Right atrium auricular region (tissue), 2 donors: ENCODE measurements at places on chromosomes 12 and 14. TPM values are rescaled to one million over a fixed set of nuclear protein-coding genes. Genes with fewer than 3 reads are reported as not detected.
A peak's percentile ranks its signal among the peaks of the same experiment; 100 is the strongest.

GRCh38 chr12:2451497-2451896, 343.3 kb upstream of the FKBP4 start:
- DNase-seq = no peak

- DNase-seq = no peak
Observed at GRCh38 chr12:123264642-123265041, 7.0 kb downstream of the CDK2AP1 start.

DNA sequence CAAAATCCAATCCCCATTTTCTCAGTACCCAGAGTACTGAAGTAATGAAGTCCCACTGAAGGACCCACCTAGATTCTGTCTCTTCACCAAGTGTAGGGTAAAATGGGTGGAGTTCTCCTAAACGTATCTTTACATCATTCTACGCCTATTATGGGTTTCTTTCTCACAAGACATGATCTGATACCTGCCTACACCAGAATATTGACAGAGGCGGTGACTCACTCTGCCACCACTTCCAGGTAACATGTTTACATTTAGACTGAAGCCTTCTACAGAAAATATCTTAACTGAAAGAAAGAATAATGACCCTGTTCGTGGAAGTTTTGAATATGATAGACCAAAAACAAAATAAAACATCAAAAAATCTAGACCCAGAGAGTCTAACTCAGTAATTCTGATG, 89.8 kb downstream of the BTG1 start:
- no peak for DNase-seq

DNA sequence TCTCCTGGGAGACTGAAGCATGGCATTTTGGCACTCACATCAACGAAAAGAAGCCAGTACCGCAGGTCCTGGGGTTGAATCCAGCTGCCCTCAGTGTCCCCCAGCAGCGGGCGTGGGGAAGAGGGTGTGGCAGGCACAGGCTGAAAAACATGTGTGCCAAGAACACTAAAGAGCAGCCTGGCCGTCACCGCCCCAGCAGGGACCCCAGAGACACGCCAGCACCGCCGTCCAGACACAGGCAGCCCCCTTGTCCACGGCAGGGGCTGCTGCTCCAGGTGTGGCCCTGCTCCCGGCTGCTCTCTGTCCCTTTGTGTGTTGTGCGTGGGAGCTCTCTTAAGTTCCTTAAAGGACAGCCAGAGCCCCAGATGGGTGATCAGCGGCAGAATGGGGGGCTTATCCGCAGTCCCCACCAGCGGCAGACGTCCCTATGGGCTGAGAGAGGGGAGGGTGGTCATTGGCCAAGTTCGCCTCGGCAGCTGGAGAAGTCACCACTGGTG, 556 bp downstream of the PHETA1 start:
- no peak for DNase-seq

GRCh38 chr12:85457016-85457415, 177.0 kb downstream of the ALX1 start:
- DNase-seq = no peak

DNA sequence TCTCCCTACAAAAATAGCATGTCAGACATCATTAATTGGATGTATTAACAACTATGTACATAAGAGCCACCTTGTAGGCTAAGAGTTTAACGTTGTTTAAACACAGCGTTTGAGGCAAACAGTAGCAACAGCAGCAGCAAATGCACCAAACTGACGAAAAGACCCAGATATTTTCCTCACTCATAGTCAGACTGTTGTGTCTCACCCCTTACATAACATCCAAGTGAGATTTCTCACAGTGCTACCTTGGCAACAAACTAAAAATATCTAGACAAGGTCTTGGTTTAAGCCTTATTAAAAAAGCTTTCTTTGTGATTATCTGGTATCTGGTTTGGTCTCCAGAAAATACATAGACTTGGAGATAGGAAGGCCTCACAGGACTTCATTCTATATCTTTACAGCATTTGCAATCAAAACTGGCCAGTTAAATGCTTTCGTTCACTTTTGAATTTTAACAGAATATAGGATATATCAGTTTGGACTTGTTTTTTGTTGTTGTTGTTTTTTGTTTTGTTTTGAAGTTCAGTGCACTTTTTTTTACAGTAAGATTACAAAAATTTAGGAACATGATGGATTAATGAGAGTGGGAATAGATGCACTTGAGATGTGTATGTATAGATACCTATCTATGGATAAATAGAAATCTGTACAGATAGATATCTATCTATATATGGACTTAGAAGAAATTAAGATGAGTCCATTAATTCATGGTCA, 4.1 kb downstream of the BHLHE41 start:
- no peak for DNase-seq

- no peak for DNase-seq
Observed at GRCh38 chr14:39491134-39491571, 58.9 kb upstream of the FBXO33 start.

- no peak for DNase-seq
Observed at GRCh38 chr12:92547420-92547819, 155.4 kb upstream of the PLEKHG7 start.

DNA sequence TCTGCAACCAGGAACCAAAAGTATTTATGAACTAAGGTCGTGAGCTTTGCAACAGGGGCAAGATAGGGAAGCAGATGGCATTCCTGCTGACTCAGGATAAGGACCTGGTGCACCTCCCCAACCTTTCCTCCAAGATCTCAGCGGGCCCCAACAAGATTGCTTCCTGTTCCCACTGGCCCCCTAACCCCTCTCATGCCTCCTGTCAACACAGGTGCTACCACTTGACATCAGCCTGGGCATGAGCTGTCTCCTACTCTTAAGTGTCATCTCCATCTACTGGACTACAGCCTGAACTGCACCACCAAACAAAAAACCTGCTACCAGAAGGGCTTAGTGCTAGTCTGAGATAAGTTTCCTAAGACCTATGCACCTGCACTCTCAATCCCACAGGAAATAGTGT, 32.7 kb downstream of the MED6 start:
- no peak for DNase-seq

GRCh38 chr12:110677982-110678381, 10.9 kb downstream of the HVCN1 start:
- no peak for DNase-seq

- peak; percentile 80 for DNase-seq
Observed at GRCh38 chr14:103724116-103724515, 8.5 kb downstream of the ZFYVE21 start.

DNA sequence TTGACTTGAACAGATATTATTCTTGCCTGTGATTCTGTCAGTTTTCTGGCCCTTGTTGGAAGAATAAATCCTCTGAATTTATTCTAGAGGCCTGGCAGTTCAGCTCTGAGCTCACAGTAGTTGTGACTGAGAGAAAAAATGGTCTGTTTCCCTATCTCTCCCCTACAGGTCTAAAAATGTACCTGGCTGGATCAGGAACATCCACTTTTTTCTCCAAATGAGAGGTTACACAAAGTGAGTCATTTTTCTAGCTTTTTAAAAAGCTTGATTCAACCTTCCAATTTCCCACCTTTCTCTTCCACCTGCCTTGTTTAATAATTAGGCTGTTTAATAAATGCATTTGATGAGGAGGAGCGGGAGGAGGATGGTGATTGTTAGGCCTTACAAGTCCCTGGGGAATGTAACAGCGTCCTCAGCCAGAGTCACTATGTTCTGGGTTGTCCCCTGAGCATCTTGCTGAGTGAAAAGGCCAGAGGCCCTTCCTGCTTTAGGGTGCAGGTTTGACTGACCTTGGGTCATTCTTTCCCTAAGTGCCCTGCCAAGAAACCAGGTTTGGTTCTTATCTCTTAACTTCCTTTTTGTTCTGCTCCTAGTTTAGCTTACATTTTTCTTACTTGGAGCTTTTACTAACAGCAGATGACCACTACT, 91.7 kb upstream of the FUT8 start:
- DNase-seq = no peak

DNA sequence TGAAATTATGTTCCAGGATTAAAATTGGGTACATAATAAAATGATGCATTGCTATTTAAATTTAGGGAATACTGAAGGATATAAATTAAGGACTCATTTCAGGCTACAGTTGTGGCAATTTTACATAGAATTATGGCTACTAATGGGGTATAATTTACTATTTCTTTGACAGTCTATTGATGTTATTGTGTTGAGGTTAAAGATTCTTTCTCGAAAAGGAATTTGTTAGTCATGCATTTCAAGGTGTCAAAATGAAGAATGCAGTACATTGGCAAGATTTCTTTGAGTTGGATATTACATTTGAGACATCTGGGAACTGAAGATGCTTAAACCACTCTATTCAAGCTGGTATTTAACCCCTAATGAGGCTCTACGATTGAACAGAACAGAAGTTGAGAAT, 28.3 kb downstream of the SLC5A8 start:
- no peak for DNase-seq

DNA sequence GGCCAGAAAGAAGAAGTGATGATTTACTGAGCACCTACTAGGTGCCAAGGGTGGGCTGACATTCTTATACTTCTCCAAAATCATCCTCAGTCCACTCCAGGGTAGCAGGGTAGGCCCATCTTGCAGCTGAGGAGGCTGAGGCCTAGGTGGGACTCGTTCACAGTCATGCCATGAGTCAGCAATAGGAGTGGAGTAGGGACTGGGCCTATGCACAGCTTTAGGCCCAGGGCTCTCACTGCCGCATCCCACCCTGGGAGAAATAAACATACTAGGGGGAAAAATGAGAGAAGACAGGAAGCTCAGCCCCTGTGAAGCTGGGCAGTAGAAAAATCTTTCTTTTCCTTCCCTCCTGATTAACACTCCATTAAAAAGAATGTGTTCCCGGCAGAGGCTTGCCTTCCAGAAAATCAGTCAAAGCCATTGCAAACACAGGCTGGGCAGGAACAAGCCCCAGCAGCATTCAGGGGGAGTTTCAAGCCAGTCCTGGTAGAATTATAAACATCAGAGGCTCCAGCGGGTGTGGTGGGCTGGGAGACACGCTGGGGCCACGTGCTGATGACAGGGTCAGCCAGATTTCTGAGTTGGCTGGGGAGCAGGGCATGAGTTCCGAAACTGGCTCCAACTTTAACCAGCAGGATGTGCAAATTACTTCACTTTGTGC, 1.8 kb downstream of the HSPB8 start:
- peak; percentile 85 for DNase-seq

- DNase-seq = no peak
Observed at GRCh38 chr12:110498984-110499706, 2.8 kb downstream of the VPS29 start.

Gene SLC7A8
- 11.9 TPM for total RNA-seq

Gene TEX52
- not detected for total RNA-seq

Gene KRT6B
- total RNA-seq = not detected

Gene RBP5
- not detected for total RNA-seq

Gene HOXC11
- not detected for total RNA-seq

Gene TAS2R42
- total RNA-seq = not detected
